ENCODE measurements at places on chromosomes 4 and X. TPM values are rescaled to one million over a fixed set of nuclear protein-coding genes. Genes with fewer than 3 reads are reported as not detected.

Gene HS3ST1
- polyA plus RNA-seq = 0.46 TPM

GRCh38 chr4:69876071-69876470 is 16.1 kb upstream of the SULT1E1 start:
- no peak for DNase-seq

Gene RBM46
- 0.22 TPM for polyA plus RNA-seq

DNA sequence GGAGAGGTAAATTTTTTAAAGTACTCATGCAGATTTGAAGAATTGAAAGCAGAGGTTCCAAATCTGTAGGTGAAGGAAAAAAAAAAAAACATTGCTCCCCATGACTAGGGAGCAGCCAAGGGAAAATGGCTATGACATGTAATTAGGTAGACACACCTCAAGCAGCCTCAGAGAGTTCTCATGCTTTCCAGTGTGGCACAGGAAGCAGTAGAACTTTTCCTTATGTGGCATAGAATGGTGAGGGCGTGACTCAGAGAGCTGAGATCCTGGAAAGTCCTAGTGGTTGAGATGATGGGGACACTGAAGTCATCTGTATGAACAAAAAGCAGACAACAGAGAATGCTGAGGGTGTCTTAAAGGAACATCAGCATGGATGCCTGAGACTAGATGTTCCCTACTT is 148.6 kb upstream of the NWD2 start:
- no peak for DNase-seq

- DNase-seq = no peak
These were observed 18.6 kb upstream of the CAPN6 start for GRCh38 chrX:111288841-111289240.

Gene BEND4
- polyA plus RNA-seq = 0.10 TPM

- DNase-seq = no peak
These were observed 8.2 kb upstream of the TRAM1L1 start for GRCh38 chr4:117093571-117093970.

DNA sequence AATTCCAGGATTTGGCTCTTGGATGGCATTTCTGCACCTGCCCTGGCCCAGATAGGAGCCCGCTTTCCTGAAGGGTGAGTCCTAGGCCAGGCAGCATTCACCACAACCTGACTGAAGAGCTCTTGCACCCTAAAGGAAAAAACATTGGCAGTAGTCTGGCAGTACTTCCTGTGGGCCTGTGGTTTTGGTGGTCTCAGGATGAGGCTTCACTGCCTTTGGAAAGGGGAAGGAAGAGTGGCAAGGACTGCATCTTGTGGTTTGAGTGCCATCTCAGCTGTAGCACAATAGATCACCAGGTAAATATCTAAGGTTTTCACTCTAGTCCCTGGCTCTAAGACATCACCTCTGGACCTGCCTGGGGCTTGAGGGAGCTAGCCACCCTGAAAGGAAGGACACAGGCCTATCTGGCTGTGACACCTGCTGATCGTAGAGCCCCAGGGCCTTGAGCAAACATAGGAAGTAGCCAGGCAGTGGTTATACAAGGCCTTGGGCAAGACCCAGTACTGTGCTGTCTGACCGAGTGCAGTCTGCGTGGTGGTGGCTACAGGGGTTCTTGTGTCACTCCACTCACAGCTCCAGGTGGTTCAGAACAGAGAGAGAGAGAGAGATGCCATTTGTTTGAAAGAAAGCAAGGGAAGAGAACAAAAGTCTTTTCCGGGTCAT is 28.5 kb upstream of the PRRG1 start:
- DNase-seq = no peak

DNA sequence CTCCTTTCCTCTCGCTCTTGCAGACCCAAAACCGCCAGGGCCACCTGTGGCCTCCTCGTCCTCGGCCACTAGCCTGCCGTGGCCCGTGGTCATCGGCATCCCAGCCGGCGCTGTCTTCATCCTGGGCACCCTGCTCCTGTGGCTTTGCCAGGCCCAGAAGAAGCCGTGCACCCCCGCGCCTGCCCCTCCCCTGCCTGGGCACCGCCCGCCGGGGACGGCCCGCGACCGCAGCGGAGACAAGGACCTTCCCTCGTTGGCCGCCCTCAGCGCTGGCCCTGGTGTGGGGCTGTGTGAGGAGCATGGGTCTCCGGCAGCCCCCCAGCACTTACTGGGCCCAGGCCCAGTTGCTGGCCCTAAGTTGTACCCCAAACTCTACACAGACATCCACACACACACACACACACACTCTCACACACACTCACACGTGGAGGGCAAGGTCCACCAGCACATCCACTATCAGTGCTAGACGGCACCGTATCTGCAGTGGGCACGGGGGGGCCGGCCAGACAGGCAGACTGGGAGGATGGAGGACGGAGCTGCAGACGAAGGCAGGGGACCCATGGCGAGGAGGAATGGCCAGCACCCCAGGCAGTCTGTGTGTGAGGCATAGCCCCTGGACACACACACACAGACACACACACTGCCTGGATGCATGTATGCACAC is 13.6 kb downstream of the FGFRL1 start:
- no peak for DNase-seq

Gene C4orf36
- polyA plus RNA-seq = 0.35 TPM

Gene RBMXL3
- polyA plus RNA-seq = not detected

DNA sequence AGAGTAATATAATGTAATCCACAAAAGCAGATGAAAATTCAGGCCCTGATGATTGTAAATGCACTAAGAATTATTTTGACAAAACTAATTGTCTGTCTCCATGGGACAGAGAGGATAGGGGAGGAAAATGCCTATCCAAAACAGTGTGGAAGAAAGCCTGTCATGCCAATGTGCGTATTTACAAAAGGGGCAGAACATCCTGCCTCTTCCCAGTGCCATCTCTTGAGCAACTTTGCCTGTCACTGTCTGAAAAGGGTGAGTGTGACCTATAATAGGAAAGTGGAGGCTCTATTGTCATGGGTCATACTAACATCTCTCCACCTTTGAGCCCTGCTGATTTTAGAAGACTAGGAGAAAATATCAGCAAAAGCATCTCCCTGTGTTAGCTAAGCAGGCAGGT is 264.1 kb downstream of the UNC5C start:
- no peak for DNase-seq

DNA sequence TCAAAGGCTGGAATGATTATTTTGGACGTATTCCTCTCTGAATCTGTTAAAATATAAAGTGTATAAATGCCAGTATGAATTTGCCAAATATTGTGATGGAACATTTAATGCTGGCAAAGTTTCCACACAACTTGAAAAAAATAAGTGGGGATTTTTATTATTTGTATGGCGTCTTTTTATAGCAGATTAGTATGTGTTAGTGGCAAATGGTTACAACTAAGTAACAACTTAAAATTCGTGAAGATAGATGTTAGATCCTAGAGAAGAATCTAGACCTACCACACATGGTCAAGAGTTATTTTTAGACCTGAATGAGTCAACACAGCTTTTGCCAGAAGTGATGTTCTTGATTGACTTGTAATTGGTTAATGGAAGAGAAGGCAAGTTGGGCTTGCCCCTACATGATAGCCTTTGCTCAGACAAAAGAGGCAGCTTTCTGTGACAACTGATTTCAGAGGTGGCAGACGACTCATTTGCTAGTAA is 4.8 kb downstream of the CPE start:
- DNase-seq = no peak

DNA sequence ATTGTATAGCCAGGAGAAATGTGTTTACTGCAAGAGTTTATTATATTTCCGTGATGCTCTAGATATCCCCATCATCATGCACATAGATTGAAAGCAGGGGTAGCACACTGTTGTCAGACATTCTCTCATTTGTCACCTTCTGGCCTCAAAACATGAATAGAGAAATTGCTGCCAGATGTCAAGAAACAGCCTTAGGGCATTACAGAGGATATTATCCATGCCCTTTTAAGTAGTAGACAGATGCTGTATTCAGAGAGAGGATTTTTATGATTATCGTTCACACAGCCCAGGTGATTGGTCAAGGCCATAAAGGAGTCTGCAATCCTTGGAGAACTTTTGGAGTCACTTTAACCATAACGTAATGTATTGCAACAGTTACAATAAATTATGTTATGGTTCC is 1961.5 kb upstream of the TENM3 start:
- DNase-seq = no peak

DNA sequence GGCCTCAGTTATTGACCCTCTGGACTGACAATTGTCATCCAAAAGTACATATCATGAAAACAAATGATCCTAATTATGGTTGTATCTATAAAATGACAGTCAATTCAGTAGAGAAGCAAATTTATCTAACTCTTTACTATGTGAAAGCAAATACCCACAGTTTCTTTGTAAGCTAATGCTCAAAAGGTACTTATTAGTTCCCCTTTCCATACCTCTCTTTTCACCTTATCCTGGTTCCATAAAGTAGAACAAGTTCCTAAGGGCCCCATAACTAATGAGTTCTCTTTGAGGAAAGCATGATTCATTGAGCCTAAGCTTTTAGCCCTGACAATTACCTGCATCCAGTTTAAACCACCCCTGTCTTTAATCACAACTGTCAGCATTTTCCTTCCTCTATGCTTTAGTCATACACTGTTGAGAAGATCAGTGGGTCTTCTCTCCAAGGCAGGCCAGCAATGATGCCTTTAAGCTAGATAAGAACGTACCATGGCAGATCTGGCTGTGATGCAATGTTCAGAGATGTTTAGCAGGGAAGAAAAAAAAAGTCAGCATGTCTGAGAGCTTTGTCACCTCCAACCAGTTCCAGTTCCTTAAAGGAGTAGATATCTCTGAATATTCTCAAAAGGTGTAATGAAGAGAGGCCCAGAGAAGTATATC is 179.7 kb upstream of the RASGEF1B start:
- DNase-seq = no peak

DNA sequence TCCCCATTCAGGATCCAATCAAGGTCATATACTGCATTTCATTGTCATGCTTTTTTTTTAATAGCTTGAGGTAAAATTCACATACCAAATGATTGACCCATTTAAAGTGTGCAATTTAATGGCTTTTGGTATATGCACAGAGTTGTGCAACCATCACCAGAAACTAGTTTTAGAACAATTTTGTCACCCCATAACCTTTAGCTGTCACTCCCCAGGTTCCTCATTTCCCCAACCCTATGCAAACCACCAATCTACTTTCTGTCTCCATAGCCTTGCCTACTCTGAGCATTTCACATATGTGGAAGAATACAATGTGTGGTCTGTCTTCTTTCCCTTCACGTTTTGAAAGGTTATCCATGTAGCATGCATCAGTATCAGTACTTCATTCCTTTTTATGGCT is 1.4 kb upstream of the SMAD1 start:
- no peak for DNase-seq

Gene MAOA
- polyA plus RNA-seq = 0.58 TPM

GRCh38 chr4:159071178-159071968 is 31.5 kb upstream of the RAPGEF2 start:
- no peak for DNase-seq

DNA sequence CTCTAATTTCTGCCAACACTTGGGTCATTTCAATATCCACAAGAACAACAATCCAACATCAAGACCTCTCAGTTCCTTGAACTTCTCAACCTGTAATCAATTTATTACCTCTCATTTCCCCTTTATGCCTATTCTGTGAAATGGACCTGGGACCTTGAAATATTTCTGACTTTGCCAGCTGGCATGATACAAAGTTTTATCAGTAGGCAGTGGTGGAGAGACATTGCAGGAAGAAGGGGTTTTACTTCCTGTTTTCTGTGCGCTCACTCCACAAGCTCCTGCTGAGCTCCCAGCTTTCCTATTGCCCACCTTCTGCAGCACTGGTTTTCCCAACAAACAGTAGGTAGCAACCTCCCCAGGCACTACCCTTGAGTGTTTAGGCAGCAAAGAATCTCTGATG is 3.5 kb upstream of the ARHGEF6 start:
- no peak for DNase-seq

DNA sequence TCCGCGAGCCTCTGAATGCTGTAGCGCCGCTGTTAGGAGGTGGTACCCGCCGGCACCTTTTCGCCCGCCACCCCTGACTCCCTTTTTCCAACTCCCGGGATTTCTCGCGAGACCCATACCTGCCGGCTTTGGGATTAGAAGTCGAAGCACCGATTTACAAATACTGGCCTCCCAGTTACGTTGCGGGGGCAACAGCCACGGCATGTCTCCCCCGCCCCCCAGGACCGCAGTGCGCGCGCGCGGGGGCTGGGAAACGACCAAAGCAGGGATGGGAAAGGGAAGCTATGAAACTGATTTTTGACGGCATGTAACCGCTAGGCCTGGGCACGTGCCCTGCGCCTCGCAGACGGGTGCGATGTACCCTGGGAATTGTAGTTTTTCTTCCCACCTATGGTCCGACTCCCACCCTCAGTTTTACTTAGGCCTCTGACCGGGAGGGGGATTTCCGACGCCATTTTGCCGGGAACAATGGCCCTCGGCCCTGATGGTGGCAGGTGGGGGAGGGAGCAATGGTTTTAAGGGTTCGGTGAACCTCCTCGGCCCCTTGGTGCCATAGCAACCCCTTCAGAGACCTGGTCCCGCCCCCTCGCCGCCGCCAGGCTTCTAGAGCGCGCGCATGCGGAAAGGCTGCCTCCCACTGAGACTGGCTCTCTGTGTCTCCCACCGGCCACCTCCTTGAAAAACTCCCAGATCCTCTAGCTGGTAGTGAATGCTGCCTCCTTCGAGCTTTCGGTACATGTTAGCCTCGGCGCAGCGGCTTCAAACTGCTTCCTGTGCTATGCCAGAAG is 772 bp upstream of the WNK3 start:
- DNase-seq = peak; percentile 69

Gene ATP2B3
- polyA plus RNA-seq = 0.36 TPM

- no peak for DNase-seq
These were observed 152.5 kb downstream of the PLS3 start for GRCh38 chrX:115713460-115713859.

DNA sequence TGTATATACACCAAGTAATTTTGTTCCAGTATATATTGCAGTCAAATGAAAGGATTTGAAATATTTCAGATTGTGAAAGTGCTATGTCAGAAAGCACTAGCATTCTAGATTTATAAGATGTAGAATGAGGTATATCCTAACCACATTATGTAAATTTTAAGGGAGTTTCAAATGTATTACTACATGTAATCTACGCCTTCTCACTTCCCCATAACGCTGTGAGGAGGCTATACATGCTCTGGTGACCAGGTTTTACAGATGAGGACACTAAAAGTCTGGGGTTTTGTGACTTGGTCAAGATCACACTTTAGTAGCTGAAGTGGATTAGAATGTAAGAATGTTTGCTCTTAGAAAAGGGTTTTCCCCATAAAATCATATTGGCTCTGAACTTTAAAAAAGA is 8.1 kb downstream of the ENPEP start:
- no peak for DNase-seq

DNA sequence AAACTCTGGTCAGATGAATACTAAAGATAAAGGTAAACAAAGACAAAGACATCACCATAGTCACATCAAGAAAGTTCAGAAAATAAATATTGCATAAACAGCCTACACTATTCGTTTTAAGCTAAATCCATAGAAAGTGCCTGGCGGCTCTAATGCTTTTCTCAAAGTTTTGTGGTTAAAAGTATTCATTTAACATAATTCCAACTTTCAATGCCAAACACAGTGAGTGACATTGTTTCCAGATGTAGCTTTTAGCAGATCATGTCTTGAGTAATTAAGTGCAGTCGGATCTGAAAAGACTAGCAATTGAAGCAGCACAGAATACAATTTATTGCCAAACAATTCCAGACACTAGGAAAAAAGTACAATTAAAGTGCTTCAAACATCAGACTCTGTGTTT is 287.1 kb upstream of the ADGRL3 start:
- peak; percentile 32 for DNase-seq

Gene TREX2
- polyA plus RNA-seq = 0.43 TPM
